WERI-Rb-1 (cell line): ENCODE measurements at places on chromosomes 6 and 20.

- no peak for DNase-seq
Observed at GRCh38 chr6:161884782-161885181, 610.9 kb upstream of the AGPAT4 start.

DNA sequence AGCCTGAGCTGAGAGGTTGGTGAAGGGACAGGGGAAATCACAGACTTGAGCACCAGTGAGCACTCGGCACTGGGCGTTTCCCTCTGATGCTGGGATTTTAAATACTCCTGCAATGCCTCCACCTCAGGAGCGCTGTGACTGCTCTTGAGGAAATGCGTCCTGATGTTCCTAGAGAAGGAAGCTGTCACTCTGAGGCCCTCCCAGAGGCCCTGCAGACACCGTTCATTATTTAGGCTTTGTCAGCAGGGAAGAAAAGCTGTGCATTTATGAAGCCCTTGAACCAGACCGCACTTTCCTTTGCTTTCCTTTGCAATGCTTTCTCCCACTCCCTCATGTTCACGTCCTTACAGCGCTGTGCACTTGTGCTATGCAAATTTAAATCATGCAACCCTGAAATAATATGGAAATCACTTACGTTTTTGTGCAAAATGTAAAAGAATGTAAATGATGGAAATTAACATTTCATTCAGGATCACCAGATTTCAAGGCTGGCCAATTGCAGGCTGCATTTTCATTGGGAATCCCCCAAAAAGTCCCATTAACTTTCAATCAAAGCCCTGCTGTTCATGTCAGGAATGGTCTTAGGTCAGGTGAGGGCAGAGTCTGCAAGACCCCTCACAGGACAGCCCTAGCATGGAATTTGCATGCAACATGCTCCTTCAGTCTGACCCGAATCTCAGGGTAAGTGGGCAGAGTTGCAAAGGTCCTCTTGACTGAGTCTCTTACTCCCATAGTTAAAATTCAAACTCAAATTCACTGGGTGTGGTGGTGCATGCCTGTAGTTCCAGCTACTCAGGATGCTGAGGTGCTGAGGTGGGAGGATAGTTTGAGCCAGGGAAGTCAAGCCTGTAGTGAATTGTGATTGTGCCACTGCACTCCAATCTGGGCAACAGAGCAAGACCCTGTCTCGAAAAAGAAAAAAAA is 45.8 kb upstream of the SYNDIG1 start:
- no peak for DNase-seq

GRCh38 chr6:13445005-13445743 is 42.2 kb downstream of the GFOD1 start:
- no peak for DNase-seq

GRCh38 chr6:27294409-27294808 is 17.7 kb downstream of the POM121L2 start:
- DNase-seq: no peak

GRCh38 chr6:36823421-36824096 is 15.7 kb downstream of the CPNE5 start:
- no peak for DNase-seq

GRCh38 chr20:57593134-57593886 is 26.9 kb downstream of the ZBP1 start:
- peak; percentile 23 for DNase-seq

- no peak for DNase-seq
Observed at GRCh38 chr6:104162036-104162669, 697.6 kb downstream of the HACE1 start.

GRCh38 chr20:403582-403957 is 4.5 kb upstream of the RBCK1 start:
- no peak for DNase-seq

- DNase-seq: no peak
Observed at GRCh38 chr6:94735270-94735669, 842.1 kb upstream of the MANEA start.

DNA sequence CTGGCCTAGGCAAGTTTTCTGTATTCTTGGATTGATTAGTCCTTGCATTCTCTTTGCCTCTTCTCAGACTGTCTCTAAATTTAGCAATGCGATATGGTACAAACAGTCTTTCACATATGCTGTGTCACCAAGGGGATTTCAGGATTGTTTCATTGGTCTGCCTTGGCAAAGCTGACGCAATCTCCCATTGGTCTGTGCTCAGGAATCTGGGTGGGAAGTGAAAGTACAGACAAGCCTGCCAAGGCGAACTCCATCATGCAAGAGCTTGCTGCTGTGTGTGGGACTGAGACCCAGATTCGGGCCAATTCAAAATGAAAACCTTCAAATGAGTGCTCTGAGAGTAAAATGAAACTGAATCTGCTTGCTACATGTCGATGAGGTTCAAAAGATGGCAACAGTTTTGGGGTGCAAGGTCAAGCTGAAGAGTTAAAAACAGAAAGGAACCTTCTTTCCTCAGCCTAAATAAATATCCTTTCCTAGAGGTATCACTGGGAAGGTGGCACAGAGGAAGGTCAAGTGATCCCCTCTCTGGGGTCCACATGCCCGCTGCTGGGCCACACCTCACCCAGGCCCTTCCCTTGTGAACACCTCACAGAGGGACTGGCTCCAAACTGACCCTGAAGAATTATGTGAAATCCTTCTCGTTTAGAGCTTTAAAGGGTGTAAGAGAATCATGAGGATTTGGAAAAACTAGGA is 198.8 kb upstream of the PREP start:
- no peak for DNase-seq

DNA sequence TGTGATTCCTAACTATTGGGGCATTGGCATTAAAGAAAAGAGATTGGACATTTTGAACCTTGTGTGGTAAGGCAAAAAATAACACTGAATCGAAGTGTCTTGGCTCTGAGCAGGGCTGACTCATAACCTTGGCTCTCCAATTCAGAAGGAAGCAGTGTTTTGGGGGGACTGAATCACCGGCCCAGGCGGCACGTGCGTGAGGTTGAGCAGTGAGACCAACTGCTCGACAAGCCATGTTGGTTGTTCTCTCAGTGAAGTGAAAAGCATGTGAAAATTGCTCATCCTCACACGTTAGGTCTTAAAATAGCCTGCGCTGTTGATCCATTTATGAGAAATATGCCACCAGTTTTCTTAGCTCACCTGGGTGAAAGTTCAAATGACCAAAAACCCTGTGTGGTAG is 137.8 kb upstream of the SPACA1 start:
- DNase-seq: no peak

DNA sequence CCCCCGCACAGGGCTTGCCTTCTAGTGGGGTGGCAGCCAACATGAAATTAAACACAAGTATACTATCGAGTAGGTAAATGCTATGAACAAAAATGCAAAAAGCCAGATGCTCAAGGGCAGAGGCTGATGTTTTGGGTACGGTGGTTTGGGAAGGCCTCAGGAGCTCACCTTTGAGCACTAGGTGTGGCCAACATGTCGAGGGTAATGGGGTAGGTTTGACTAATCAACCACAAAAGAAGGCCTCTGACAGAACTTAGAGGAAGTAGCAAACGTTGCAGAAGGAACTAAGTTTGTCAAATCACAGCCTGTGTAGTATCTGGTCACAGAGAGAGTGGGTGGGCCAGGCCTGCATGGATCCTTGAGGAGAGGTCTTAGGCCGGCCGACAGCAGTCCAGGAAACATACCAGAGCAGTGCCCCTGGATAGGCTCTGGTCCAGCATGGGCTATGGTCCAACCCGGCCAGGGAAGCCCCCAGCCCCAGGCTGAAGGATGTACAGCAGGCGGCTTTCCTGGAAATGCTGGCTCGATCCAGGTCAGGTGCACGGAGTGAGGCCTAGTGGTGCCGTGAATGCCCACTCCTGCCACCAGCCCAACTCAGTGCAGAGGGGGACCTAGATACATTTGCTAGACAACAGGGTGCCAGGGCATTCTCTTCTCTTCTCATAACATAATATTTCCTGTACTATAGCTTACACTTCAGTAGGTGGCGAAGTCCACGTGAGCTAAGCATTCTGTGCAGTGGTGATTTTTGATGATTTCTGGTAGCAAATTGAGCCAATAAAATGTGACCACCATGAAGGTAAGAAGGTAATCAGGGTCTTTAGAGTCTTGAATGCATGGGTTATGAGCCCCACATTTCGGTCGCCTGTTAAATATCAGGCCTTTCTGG is 56.3 kb upstream of the CD93 start:
- DNase-seq: no peak

DNA sequence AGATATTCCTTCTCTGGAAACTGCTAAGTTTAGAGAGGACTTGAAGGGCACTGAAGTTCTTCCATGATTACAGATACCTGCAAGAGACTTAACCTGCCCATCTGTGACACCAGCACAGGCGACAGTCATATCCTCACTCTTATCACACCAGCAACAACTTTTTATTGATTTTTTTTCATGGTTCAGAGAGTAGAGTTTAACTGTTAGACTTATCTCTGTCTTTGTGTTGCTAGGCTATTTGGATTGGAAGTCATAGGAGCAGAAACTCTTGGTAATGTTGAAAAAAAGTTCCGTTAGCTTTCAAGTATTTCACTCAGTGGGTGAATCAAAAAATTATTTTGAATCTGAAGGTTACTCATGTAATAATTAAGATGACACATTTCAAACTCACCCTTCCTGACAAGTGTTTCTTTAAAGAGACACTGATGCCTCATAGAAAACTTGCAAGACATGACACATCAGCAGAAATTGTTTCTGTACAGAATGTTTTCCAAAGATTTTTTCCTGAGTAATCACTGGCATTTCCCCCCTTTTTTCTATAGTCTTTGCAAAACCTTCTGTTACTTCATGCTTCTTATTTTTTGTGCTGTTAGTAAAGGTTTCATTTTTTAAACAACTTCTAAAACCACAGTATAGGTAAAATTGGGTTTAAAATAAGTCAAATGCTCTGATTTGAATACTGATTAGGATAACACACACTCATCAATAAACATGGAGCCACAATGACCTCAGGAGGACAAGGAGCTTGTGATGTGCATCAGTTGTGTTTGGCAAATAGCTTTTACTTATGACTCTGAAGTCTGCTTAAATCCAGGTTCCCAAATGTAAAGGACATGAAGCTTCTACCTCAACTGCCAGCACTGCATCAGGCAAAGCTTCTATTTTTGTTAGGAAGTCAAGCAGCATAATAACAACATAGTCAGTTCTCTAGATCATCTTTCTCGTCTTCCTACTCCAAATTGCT is 252.9 kb upstream of the MAN1A1 start:
- no peak for DNase-seq

GRCh38 chr6:38492031-38492430 is 147.7 kb downstream of the BTBD9 start:
- no peak for DNase-seq

GRCh38 chr6:99345164-99345563 is 4.3 kb downstream of the FAXC start:
- DNase-seq: no peak

DNA sequence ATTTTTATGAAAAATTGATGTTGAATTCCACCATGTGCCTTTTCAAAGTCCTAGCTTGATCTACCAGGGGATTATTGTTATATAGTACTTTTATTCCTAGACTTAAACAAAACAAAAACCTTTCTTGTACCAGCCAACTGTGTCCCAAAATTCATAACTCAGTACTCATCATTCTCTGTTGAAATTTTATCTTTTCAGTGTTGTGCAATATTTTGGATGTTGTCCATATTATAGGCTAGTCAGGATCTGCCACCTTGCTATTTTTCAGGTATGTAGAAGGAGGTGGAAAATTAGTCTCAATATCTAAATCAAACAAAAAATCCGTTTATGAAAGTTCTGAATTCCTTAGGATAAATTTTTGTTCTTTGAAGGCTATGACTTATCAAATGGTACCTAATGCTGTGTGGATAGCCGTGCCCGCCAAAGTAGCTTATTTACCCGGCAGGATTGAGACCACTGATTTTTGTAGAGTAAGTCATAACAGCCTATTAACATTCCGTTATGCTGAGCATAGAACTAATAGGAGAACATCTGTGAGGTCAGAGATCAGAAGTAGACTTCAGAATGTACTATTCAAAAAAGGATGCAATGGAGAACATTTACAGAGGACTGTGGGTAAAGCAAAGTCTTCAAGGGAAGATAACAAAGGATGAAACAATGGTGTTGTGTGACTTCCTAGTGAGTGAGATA is 304.7 kb downstream of the SOX4 start:
- DNase-seq: no peak

- peak; percentile 40 for DNase-seq
Observed at GRCh38 chr6:166488076-166488685, 98.3 kb downstream of the RAMACL start.

DNA sequence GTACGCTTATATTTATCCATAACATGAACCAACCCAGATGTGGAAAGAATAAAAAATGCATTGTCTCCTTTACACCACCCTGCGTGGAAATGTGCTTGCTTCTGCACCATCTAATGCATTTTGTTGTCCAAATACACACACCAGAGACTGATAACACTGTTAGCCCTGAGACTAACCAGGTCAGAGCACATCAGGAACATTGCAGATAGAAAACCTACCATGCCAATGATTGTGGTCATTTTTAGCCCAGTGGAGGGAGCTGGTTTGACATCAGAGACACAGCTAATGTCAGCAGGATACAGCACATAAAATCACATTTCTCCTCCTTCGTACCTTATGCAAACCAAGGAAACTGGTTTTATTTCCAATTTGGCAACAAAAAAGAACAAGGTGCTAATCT is 528.7 kb downstream of the DOK5 start:
- DNase-seq: no peak

DNA sequence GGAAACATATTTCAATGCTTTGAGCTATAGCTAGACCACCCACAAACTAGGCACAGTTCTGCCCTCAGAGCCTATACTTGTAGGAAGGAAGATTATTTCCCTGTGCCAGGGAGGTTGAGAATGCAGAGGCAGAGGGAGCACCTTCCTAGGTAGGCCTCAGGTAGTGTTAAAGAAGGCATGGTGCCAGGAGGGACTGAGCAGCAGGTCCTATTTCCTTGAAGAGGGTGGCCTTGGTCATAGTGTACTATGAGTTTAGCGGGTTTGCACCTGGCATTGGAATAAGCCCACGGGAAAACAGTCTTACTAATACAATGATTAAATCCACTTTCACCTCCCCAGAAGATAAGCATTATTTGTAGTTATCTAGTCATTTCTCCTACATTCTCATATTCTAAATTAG is 375.4 kb downstream of the CDKAL1 start:
- no peak for DNase-seq

- DNase-seq: no peak
Observed at GRCh38 chr6:106216527-106216926, 109.0 kb downstream of the ATG5 start.

GRCh38 chr6:157209865-157210530 is 113.3 kb downstream of the TMEM242 start:
- no peak for DNase-seq

- no peak for DNase-seq
Observed at GRCh38 chr6:5115168-5115567, 30.0 kb downstream of the PPP1R3G start.

- no peak for DNase-seq
Observed at GRCh38 chr6:166830185-166830890, 126.0 kb downstream of the RNASET2 start.

GRCh38 chr6:52517502-52518278 is 59.2 kb downstream of the TRAM2 start:
- peak; percentile 28 for DNase-seq
